ENCODE measurements at places on chromosomes 4 and X.

DNA sequence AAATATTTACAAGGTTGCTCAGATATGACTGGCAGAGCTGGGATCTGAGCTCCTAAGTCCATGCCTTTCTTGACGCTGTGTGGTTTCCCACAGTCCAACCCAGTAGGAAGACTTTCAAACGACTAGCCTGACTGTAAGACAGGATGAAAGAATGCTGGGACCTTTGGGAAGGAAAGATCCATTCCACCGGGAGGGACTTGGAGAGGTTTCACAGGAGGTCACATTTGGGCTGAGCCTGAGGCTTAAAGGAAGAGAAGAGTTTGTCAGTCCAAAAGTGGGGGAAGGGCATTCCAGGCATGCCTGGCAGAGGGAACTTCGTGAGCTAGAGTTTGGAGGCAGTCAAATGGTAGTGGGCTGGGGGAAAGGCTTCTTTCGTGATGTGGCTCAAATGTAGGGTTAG, 1.5 kb downstream of the STARD8 start:
- H3K4me1 ChIP-seq: peaks cover 8% of the 10 kb centered on the region
- H3K36me3 ChIP-seq: no peaks in the 10 kb centered on the region
- no peak for DNase-seq
- no peak overlapping the region for H3K27ac ChIP-seq
- H3K4me3 ChIP-seq: no peak overlapping the region
- H3K27me3 ChIP-seq: no peaks in the 10 kb centered on the region

DNA sequence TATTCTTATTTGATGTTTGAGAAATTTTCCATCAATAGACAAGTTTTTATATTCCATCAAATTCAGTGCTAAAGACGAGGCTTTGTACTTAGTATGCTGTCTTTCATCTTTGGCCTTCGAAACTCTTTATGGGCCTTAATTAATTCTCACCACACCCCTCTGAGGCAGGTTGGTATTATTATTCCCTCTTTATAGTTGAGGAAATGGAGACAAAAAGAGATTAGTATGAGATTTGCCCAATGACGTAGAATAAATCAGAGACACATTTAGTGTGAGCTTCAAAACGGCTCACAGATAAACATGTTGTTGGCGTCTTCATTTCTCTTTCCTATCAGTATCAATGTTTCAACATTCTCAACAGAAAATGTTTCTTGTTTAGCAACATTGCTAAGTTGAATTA, 35.9 kb upstream of the PTPN13 start:
- no peaks in the 10 kb centered on the region for H3K36me3 ChIP-seq
- DNase-seq: no peak
- peaks cover 35% of the 10 kb centered on the region for H3K4me1 ChIP-seq
- H3K27ac ChIP-seq: no peak overlapping the region

DNA sequence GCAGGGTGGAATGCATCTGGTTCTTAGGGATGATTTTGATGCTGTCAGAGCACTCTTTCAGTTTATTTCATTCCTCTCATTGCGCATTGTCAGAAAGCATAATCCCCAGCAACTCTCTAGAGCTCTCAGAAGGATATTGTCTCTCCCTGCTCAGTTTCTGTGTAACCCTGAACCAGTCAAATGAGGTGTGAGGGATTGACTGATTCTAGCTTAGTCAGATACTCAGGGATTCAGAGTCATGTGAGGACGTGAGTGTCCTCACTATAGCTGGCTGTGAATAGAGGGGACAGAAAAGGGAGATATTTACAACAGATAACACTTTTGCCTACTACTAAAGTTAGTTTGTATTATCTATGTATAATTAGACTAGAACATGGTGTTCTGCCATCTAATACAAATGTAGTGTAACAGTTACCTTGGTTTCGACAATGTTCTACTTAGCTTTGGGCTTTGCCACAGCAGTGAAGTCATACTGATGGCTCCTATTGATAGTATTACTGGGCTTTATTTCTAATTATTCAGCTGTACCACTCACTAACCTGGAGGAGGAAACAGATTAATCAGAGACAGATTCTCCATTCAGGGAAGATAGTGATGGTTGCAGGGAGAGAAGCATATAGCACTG, 19.5 kb downstream of the AP1AR start:
- H3K27me3 ChIP-seq: no peaks in the 10 kb centered on the region
- H3K27ac ChIP-seq: peak overlapping the region; percentile 1
- DNase-seq: no peak
- no peaks in the 10 kb centered on the region for H3K4me1 ChIP-seq
- peaks cover 3% of the 10 kb centered on the region for H3K36me3 ChIP-seq
- H3K4me3 ChIP-seq: no peak overlapping the region

DNA sequence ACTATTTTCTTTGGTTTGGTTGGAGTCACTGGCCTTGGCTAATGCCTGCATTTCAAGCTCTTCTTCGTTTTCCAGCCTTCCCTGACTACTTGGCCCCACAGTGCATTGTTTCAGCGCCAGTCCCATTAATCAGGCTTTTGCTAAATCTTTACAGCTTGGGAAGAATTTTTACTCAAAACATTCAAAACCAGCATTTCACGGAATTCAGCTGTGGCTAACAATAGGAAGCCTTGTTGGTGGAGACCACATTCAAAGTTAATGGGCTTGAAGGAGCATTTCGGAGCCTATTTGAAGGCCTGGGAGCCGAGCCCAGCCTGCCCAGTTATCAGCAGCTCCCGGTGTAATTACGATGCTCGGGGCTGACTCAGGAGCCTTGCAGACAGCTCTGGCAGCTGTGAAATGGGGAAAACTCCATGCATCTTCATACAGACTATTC, 30.8 kb upstream of the VCX2 start:
- no peak for DNase-seq
- no peak overlapping the region for H3K4me3 ChIP-seq
- no peaks in the 10 kb centered on the region for H3K36me3 ChIP-seq
- no peaks in the 10 kb centered on the region for H3K4me1 ChIP-seq
- no peak overlapping the region for H3K27ac ChIP-seq

- peaks cover 2% of the 10 kb centered on the region for H3K4me1 ChIP-seq
- no peaks in the 10 kb centered on the region for H3K27me3 ChIP-seq
- H3K36me3 ChIP-seq: no peaks in the 10 kb centered on the region
Measured at GRCh38 chr4:176340871-176341685, 21.3 kb downstream of the SPCS3 start.

GRCh38 chrX:119134466-119134865, 6.9 kb upstream of the KIAA1210 start:
- no peaks in the 10 kb centered on the region for H3K4me1 ChIP-seq
- no peak overlapping the region for H3K4me3 ChIP-seq
- no peaks in the 10 kb centered on the region for H3K27me3 ChIP-seq
- DNase-seq: no peak
- no peaks in the 10 kb centered on the region for H3K36me3 ChIP-seq

DNA sequence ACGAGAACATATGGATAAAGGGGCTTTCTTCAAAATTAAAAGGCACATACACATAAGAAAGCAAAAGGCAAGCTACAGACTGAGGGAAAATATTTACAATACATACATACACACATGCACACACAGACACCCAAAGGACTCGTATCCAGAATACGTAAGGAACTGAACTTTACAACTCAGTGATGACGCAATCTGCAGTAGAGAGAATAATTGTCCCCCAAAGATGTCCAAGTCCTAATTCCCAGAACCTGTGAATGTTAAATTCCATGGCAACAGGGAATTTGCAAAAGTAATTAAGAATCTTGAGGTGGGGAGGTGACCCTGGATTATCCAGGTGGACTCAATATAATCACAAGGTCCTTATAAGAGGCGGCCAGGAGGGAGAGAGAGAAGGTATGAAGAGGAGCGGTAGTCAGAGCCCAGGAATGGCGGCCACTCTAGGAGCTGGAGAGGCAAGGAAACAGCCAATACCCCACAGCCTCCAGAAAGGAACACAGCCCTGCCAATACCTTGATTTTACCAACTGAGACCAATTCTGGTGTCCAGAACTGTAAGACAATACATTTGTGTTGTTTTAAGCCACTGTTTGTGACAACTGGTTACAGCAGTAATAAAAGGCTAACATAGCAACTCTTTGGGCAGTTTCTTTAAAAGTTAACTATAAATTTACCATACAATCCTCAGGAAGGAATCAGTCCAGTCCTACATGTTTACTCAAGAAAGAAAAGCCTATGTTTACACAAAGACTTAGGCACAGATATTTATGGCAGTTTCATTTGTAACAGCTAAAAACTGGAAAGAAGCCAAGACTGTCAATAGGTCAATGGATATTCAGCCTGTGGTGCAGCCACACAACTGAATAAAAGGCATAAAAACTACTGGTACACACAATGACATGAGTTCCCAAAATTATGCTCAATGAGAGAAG, 27.3 kb upstream of the STS start:
- no peaks in the 10 kb centered on the region for H3K27me3 ChIP-seq
- H3K36me3 ChIP-seq: no peaks in the 10 kb centered on the region
- no peak overlapping the region for H3K4me3 ChIP-seq

GRCh38 chrX:20015422-20015821, 24.6 kb upstream of the BCLAF3 start:
- no peak for DNase-seq
- H3K4me3 ChIP-seq: no peak overlapping the region
- no peak overlapping the region for H3K27ac ChIP-seq
- H3K36me3 ChIP-seq: no peaks in the 10 kb centered on the region

- H3K36me3 ChIP-seq: no peaks in the 10 kb centered on the region
- DNase-seq: no peak
- H3K4me1 ChIP-seq: no peaks in the 10 kb centered on the region
- H3K4me3 ChIP-seq: no peak overlapping the region
- no peak overlapping the region for H3K27ac ChIP-seq
Measured at GRCh38 chr4:48813964-48814363, 16.9 kb upstream of the OCIAD1 start.

GRCh38 chrX:42797651-42798269, 19.8 kb upstream of the PPP1R2C start:
- H3K4me1 ChIP-seq: peaks cover 3% of the 10 kb centered on the region
- no peak overlapping the region for H3K27ac ChIP-seq
- H3K4me3 ChIP-seq: no peak overlapping the region
- H3K27me3 ChIP-seq: no peaks in the 10 kb centered on the region
- DNase-seq: no peak
- no peaks in the 10 kb centered on the region for H3K36me3 ChIP-seq

DNA sequence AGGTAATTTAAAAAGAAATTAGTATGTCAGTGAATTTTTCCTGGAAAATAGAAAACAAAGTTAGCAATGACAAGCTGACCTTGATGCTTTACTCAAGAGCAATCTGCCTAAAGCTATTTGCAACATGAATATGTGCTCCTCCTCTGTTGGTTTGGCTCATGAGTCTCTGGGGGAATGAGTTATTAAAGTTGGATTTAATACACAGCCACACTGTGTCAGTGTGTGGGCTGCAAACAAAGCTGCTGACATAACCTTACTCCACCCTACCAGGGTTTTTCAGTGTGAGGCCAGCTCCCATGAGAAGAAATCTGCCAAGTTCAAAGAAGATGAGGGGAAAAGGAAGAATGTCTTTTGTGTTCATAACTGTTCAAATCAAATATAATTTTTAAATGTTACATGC, 280.5 kb downstream of the TLL1 start:
- no peaks in the 10 kb centered on the region for H3K36me3 ChIP-seq
- no peak overlapping the region for H3K4me3 ChIP-seq
- H3K27me3 ChIP-seq: peaks cover 3% of the 10 kb centered on the region
- no peak overlapping the region for H3K27ac ChIP-seq

- no peak overlapping the region for H3K4me3 ChIP-seq
- H3K27me3 ChIP-seq: no peaks in the 10 kb centered on the region
- no peak overlapping the region for H3K27ac ChIP-seq
Measured at GRCh38 chr4:66572949-66573348, 902.7 kb upstream of the EPHA5 start.

DNA sequence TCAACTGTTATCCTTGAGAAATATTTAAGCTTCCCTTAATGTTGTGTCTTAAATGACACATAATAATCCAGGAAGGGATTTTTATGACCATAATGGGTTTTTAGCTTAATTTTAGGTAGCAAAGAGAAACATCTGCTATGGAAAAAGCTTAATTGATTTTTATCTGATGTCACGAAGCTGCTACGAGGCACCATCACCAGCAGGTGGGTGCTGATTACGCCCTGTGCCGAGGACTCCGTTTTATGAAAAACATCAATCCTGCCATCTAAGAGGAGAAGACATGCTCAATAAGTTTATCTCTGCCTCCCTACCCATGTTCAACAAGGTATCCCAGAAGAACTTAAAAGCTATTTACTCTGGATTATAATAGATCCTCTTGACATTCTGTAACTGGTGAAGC, 280.6 kb upstream of the ZFP42 start:
- no peaks in the 10 kb centered on the region for H3K36me3 ChIP-seq
- no peak for DNase-seq
- no peaks in the 10 kb centered on the region for H3K27me3 ChIP-seq

GRCh38 chrX:74420196-74421035, 877 bp upstream of the SLC16A2 start:
- H3K4me3 ChIP-seq: peak overlapping the region; percentile 58
- H3K27me3 ChIP-seq: no peaks in the 10 kb centered on the region
- DNase-seq: peak; percentile 76
- no peaks in the 10 kb centered on the region for H3K36me3 ChIP-seq
- H3K27ac ChIP-seq: peak overlapping the region; percentile 82

DNA sequence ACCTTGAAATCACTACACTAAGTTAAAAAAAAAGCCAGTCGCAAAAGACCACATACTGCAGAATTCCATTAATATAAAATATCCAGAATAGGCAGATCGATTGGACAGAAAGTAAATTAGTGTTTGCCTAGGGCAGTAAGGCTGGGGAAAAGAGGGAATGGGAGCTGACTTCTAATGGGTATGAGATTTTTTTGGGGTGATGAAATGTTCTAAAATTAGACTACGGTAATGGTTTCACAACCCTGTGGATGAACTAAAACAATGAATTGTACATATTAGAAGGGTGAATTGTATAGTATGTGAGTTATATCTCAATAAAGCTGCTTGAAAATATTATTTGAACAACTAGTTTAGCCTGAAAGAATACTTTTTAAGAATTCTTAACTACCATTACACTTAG, 6.7 kb upstream of the GPRIN3 start:
- no peaks in the 10 kb centered on the region for H3K36me3 ChIP-seq
- H3K27me3 ChIP-seq: no peaks in the 10 kb centered on the region
- no peak for DNase-seq
- H3K4me3 ChIP-seq: no peak overlapping the region
- no peaks in the 10 kb centered on the region for H3K4me1 ChIP-seq
- no peak overlapping the region for H3K27ac ChIP-seq

DNA sequence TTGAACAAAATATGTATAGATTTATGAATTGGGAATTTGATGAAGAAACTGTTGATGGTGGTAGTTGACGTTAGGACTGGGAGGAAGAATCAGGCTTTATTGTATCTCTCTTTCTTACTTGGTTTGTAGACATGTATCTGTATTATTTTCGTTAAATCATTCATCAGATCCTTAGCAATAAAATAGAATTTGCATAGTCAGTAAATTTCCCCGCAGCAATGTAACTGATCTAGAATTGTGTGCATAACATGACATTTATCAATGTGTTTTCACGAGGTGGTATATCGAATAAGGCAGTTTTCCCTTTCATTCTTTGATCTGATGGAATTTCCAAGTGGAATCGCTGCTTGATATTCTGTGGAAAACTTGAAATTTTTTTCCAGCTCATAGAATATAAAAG, 308.8 kb downstream of the SPRY1 start:
- H3K4me1 ChIP-seq: peaks cover 4% of the 10 kb centered on the region
- H3K27me3 ChIP-seq: no peaks in the 10 kb centered on the region
- H3K27ac ChIP-seq: no peak overlapping the region
- no peaks in the 10 kb centered on the region for H3K36me3 ChIP-seq

GRCh38 chrX:71111141-71111843, at the start of gene IL2RG:
Gene IL2RG (minus strand): TSS chrX:71111577. CDS start chrX:71111539, 38 bp downstream.
- H3K27ac ChIP-seq: no peak within 1 kb of the TSS
- H3K27me3 ChIP-seq: no peaks in the 10 kb centered on the region
- H3K4me1 ChIP-seq: no peaks in the 10 kb centered on the region
- DNase-seq: no peak
- no peaks in the 10 kb centered on the region for H3K36me3 ChIP-seq

All from suprapubic skin (tissue), 4 donors.